ENCODE measurements at places on chromosomes 6 and 20.

GRCh38 chr6:81655696-81656095 is 96.8 kb downstream of the TENT5A start:
- DNase-seq, result no peak

- no peak for DNase-seq
These were observed 53.5 kb upstream of the APCDD1L start for GRCh38 chr20:58568483-58569240.

DNA sequence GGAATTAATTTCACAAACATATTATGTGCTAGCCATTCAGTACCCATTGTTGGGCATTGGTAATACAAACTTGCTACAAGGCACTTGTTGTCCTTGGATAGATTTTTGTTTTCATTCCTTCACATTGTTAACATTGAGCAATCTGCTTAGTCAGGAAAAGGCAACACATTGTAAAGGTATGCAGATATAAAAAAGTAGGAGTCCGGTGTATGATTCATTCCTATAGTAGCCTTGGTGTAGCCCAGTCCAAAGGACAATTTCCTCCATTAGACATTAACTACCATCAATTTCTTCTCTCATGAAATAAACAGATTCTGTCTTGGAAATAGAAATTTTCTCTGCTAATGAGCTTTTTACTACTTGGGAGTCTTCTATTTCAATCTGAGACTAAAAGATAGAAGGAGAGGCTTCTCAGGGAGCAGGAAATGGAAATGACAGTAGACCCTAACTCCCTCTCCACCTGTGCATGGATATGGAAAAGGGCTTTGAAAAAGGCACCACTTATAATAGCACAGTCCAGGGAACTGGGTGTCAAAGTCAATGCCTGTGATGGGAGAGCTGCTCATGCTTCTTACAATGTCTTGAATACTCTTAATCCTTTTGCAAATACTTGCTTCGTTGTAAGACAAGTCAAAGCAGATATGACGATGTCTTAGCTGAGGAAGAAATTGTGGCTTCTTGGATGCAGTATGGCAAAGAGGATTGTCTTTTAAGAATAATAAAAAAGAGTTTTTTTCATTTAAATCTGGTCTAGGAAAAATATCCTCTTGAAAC is 369.4 kb upstream of the CITED2 start:
- no peak for DNase-seq

DNA sequence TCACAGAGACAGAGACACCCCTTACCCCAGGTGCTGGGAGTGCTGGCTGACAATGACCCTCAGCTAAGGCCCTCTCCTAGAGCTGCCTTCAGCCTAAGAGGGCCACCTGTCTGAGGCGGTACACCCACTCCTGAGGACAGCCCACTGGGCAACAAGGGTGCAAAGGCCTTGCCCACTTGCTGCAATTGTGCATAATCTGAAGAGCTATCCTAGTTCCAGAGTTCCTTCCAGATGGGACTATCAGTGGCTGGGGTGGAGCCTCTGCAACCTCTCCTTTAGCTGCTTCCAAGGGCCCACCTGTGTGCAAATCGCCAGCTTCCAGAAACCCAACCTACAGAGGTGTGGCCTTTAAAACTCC is 87.5 kb downstream of the PREX1 start:
- DNase-seq, result no peak

DNA sequence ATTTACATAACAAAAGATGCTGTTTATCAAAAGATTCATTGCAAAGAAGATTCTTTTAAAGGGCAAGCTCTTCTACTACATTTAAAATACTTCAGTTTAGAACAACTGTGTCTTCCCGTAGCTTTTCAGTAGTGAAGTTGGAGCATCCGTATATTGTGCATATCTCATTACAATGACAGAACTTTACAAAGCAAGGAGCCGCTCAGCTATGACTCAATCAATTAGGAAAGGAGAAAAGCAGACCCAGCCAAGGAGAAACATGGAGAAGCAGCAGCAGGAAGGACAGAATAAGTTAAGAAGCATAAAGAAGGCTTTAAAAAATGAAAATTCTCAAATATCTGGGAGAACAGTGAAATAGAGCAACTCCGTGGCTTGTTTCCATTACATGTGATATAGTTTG is 132.6 kb upstream of the SMLR1 start:
- DNase-seq, result no peak

GRCh38 chr6:150710236-150710635 is 110.6 kb downstream of the PLEKHG1 start:
- DNase-seq, result no peak

DNA sequence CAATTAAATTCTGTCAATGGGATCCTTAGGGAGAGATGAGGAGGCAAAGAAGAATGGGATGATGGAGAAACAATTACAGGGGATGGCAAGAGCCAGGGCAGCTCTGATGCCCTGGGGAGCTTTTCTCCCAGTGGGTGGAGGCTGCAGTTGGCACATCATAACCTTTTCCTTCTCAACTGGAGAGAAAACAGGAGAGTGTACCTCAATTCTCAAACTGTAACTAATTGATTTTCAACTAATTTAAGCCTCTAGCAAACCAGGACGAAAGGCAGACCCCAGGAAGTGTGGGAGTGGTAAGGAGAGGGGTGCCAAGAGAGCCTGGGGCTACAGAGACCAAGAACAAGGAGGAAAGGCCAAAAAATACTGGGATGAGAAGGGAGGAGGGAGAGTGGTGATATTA is 5.7 kb downstream of the BMP5 start:
- DNase-seq, result no peak

- DNase-seq, result no peak
These were observed 121.6 kb downstream of the HIVEP2 start for GRCh38 chr6:142823256-142823902.

- no peak for DNase-seq
These were observed 194.4 kb downstream of the TMEM200A start for GRCh38 chr6:130560231-130560630.

DNA sequence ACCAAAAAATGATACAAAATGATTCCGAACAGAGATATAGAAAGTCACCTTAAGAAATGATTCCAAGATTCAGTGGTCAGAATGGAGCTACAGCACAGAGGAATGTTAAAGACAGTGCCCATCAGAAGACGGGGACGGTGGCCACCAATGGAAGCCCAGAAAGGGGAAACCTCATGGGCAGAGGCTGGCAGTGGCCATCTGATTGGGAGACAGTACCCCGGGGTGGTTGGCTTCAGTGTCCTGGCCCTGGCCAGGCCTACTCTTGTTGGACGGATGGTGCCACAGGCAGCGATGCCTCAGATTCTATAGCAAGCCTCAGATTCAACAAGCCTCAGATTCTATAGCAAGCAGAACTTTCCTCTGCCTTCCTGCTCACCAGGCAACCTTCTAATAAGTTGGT is 16.6 kb upstream of the PI16 start:
- DNase-seq, result no peak

- no peak for DNase-seq
These were observed 11.4 kb upstream of the SOX12 start for GRCh38 chr20:313948-314347.

- DNase-seq, result peak; percentile 39
These were observed 780 bp downstream of the ZCCHC3 start for GRCh38 chr20:297925-298775.

DNA sequence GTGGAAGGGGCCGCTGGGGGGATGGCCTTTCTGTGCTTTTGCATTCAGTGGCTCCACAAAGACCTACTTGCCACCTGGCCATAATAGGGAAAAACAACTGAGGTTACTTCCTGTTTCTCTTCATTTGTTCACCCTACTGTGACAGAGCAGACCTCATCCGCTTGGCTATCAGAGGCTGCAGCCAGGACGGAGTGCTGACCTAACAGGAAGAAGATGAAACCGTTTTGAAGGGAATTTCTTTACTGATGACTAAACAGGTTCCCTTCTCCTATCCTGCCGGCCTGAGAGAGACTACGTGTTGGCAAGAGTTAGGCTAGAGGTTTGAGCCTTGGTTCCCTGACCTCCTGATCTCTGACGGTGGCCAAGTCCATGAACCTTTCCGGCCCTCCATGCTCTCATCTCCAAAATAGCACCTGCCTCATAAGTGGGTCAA is 21.3 kb downstream of the PRR18 start:
- no peak for DNase-seq

DNA sequence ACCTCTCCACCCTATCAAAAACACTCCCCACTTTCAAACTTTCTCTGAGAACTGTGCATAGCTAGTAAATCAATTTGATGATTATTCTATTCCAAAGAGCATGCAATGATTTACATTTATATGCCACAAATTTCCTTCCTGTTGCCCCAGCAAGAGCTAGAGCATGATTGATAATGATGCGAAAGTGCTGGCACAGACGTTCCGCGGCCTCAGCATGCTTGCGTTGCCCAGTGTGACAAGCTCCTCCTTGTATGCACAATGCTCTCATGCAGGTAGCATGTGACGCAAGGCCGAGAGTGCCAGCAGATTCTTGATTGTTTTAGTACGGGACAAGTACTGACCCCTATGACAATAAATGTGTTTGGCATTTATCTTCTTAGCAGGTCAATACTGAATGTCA is 696.3 kb upstream of the SLC35B3 start:
- DNase-seq, result peak; percentile 84

DNA sequence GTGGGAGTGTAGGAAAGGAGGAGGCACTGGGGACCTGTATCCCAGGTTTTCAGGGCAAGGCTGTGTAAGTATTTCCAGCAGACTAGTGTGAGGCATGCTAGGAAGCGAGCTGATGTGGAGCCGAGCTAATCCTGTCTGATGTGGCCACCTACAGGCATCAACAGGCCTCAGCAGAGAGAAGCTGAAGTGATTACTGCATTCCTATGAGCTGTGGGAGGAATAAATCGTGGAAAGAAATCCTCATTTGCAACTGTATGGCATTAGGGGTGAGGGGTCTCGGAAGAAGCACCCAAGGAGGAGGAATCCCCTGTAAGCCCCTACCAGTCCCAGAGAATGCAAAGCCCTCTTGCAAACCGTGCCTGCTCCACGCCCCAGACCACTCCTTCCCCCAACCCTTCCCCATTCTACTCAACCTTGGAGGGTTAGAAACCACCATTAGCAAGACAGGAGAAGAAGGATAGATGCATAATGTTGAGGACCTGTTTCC is 41.6 kb downstream of the C6orf15 start:
- no peak for DNase-seq

DNA sequence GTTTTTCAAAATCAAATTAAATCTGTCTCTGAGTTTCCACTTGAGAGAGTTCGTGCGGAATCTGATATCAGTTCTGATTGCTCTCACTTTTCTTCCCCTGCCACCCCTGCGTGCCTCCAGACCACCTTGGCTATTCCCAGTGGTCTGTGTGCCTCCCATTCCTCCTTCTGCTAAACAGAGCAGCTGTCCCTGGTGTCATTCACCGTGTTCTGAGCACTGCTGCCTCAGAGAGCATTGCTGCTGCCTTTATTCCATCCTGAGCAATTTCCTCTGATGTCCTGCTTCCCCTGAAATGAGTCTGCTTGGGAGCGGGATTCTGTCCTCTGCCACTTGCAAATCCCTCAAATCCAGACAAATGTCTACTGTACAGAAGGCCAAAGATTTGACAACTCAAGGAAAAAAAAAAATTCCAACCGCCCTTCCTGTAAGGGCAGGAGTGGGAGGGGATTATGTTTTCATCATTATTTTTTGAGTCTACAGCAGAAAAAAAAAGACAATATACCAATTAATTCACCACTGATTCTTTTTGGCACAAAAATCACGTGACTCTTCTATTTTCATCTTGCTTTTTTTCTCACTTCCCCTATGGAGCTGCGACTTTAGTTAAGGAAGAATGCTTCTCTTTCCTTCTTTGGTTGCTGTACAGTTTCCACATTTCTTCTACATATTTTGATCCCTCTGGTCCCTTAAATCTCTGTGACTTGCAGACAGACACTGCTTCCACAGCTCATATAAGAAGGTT is 833.0 kb downstream of the EPHA7 start:
- no peak for DNase-seq

DNA sequence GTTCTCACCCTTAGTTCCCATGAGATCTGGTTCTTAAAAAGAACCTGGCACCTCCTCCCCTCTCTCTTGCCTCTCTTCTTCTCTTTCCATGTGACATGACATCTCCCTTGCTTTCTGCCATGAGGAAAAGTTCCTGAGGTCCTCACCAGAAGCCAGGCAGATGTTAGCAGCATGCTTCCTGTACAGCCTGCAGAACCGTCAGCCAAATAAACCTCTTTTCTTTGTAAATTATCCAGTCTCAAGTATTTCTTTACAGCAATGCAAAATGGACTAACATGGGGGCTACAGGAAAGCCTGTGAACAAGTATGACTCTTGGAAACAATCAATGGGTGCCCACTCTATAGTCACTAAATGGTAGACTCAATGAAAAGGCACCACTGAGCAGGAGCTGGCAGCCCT is 34.5 kb downstream of the ADTRP start:
- no peak for DNase-seq

GRCh38 chr20:869606-870005 is 36.1 kb downstream of the FAM110A start:
- no peak for DNase-seq

GRCh38 chr6:52362443-52363227 is 684 bp downstream of the PAQR8 start:
- no peak for DNase-seq

- DNase-seq, result no peak
These were observed 22.5 kb downstream of the CCDC167 start for GRCh38 chr6:37477191-37477590.

- DNase-seq, result no peak
These were observed 50.8 kb downstream of the GMDS start for GRCh38 chr6:2194643-2195042.

- DNase-seq, result no peak
These were observed 37.8 kb upstream of the EYA4 start for GRCh38 chr6:133203344-133203697.

GRCh38 chr6:169567819-169568218 is 134.0 kb downstream of the WDR27 start:
- DNase-seq, result no peak

- no peak for DNase-seq
These were observed 22.1 kb upstream of the CD83 start for GRCh38 chr6:14095437-14095836.

- no peak for DNase-seq
These were observed 2.9 kb upstream of the HIVEP2 start for GRCh38 chr6:142947714-142948480.

- DNase-seq, result no peak
These were observed 15.2 kb upstream of the LIN28B start for GRCh38 chr6:104941729-104942091.

- no peak for DNase-seq
These were observed 27.2 kb upstream of the BRPF3 start for GRCh38 chr6:36169023-36170007.

DNA sequence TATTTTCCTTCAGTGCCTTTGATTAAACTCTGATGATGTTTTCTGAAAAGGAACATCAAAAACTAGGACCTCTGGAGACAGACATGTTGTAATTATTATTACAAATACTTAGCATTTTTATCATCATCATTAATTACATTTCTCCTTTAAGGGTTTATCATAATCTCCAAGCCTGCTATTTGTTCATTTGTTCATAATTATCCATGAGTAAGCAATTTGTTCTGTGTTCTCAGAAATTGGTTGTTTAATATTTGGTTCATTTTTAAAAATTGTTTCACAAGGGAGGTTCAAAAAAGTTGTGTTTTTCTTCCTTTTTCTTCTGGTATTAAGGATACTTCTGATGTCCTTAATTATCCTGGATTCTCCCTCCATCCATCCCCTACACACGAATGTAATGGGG is 850.2 kb upstream of the FLRT3 start:
- no peak for DNase-seq

Measured in NCI-H2029 treated with DMSO at 0.1 percent for 48 hours (cell line).